ENCODE measurements at places on chromosomes 2 and 18.

GRCh38 chr2:26640331-26640745, 828 bp downstream of the CIB4 start:
- no peak for DNase-seq

GRCh38 chr2:118032169-118033013, 18.5 kb upstream of the CCDC93 start:
- no peak for DNase-seq

- no peak for DNase-seq
Observed at GRCh38 chr2:190718652-190719526, 70.0 kb downstream of the NAB1 start.

GRCh38 chr18:12882453-12883371, 1.3 kb downstream of the PTPN2 start:
- no peak for DNase-seq

- DNase-seq: no peak
Observed at GRCh38 chr18:2410688-2411087, 160.6 kb downstream of the METTL4 start.

DNA sequence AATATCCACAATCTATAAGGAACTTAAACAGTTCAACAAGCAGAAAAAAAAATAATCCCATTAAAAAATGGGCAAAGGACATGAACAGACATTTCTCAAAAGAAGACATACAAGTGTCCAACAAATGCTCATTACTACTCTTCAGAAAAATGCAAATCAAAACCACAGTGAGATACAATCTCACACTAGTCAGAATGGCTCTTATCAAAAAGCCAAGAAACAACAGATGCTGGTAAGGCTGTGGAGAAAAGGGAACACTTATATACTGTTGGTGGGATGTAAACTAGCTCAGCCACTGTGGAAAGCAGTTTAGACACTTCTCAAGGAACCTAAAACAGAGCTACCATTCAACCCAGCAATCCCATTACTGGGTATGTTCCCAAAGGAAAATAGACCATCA, 7.2 kb upstream of the CRYGB start:
- DNase-seq: no peak

DNA sequence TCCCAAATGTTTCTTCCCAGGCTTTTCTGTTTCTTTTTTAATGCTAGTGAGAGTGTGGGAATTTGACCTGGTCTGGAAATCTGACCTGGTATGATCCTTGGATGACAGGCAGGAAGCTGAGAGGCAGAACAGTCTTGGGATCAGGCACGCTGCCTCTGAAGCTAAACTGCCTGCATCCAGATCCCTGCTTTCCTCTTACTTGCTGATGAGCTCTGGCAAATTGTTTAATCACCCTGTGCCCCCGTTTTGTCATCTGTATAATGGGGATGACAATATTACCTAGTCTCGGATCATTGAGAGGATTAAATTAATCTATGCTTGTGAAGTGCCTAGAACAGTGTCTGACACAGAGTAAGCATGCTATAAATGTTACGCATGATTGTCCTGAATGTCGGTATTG, 3.3 kb downstream of the KLHL23 start:
- no peak for DNase-seq

GRCh38 chr2:230203110-230203676, 16.6 kb downstream of the SP110 start:
- DNase-seq: no peak

DNA sequence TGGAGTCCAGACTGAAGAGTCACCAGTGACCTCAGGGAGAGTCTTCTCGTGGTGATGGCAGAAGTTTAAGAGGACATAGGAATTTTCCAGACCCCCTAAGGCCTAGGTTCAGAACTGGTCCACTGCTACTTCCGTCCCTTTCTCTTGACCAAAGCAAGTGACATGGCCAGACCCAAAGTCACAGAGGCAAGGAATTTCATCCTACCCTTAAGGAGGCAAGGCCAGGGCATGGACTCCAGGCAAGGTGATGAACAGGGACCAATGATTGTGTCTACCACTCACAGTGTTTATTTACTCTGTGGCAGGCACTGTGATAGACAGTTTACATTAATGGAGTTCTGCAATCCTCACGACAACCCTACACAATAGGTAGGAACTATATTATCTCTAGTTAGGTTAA, 265.1 kb downstream of the GLI2 start:
- DNase-seq: no peak

DNA sequence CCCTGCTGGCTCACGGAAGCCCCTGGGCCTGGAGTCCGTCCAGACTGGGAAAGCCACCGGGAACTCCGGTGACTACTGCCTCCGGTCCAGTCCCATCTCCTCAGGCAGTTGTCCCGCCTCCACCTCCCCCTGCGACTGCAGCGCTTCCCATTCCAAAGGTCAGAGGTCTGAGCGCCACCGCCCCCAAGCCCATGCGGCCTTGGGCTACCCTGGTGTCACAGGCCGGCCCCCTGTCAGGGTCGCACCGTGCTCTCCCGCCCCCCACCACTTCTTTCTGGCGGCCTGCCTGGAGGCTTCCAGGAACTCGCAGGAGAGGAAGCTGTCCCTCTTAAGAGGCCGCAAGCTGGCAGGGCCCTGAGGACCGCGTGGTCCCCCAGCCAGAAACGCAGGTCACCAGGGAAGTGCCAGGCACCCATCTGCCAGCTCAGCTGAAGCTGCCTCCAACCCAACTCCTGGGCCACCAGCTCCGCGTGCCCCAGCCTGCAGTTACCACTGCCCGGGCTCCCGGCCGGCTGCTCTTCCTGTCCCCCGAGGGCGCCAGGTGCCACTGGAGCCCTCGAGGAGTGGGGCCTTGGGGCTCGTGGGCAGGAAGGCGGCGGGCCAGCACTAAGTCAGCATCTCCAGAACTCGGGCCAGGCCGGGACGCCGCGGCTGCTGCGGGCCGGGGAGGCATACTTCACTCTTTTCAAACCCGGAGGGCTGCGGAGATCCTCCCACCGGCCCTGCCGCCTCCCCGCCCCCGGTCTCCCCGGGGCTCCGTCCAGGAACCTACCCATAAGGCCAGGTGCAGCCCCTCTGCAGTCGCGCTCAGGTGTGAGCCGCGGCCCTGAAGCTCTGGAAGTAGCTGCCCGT, 83.3 kb upstream of the POMC start:
- DNase-seq: peak; percentile 42

DNA sequence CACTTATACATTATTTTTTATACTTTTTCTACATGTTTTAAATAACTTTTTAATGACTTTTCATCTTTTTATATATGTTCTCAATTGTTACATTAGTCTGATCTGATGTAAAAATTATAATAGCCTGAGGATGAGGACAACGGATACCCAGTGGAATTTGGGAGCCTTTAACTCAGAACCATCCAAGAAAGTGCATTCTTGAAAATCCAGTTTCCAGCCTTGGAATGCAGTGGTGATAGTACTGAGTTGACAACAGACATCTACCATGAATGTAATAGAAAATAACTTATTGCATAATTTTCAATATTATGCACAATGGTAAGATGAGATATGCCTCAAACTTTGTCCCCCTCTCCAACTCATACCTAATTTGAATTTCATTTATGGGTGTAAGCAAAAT, 120.7 kb upstream of the ZC3H15 start:
- DNase-seq: no peak

GRCh38 chr2:118632921-118633320, 214.5 kb downstream of the EN1 start:
- DNase-seq: no peak

- DNase-seq: no peak
Observed at GRCh38 chr18:46538376-46538775, 118.6 kb downstream of the LOXHD1 start.

GRCh38 chr2:85158559-85159273, 25.5 kb downstream of the TCF7L1 start:
- DNase-seq: no peak

GRCh38 chr2:41916177-41916576, 131.6 kb upstream of the PKDCC start:
- no peak for DNase-seq

GRCh38 chr2:179272406-179273192, 8.0 kb upstream of the SESTD1 start:
- no peak for DNase-seq

DNA sequence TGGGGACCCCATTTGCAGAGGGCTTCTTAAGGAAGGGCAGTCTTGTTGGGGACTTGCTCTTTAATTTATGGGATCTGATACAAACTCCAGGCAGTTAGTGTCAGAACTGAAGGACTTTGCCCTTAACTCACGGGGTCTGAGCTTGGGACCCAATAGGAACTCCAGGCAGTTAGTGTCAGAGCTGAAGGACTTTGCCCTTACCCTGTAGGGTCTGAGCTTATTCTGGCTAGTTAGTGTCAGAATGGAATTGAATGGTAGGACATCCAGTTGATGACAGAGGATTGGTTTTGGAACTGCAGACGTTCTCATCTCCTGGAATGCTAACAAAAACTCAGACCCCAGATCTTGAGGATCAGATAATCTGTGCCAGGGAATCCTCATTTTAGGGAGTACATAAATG, 256.9 kb upstream of the COPS8 start:
- no peak for DNase-seq

- no peak for DNase-seq
Observed at GRCh38 chr2:204898928-204899640, 353.8 kb downstream of the PARD3B start.

GRCh38 chr2:120227111-120227991, 4.2 kb upstream of the TMEM185B start:
- DNase-seq: no peak

DNA sequence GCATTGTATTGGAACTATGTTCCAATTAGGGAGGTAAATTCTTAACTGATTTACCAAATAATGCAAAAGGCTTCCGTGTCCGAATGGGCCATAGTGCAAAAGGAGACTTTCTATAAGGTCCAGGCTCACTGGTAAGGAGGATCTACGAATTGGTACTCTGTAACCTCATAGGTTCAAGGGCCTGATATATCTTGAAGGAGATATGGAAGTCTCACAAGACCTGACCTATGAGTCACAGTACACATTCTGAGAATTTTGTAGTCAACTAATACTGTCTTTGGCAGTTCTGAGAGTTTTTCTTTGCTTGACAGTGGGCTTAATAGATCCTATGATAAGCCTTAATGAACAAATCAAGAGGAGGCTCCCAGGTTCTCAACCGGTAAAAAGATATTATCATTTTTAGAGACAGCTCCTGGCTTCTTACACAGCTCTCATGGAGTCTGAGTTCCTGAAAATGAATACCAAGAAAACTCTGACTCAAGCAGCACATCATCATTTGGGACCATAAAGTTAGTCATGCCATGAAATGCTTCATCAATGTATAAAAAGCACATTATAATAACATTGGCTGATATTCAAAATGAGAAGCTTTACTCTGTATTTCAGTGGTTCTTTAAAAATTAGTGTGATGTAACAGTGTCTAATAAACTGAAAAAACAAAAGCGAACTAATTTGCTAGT, 1275.2 kb upstream of the CRIM1 start:
- no peak for DNase-seq

GRCh38 chr2:133574186-133574585, 5.9 kb upstream of the NCKAP5 start:
- no peak for DNase-seq
